ENCODE measurements at places on chromosomes 6 and 20.
A peak's percentile ranks its signal among the peaks of the same experiment; 100 is the strongest.

- no peak for DNase-seq
Observed at GRCh38 chr6:34194772-34195171, 41.9 kb upstream of the HMGA1 start.

DNA sequence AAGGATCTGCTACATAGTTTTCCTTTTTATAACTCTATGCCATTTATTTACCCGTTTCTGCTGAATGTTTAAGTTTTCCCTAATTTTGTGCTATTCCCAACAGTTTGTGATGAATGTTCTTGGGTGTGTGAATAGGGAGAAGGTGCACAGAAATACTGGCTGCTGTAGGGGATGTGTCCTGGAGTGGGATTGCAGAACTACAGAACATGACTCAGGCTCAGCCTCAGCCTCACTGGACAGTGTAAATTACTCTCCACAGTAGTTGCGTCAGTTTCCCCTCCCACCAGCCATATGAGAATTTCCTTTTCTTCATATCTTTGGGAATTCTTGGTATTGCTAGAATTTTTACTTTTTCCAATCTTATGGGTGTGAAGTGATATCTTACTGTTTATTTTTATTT lies 57.0 kb downstream of the SLX4IP start:
- DNase-seq, result no peak

DNA sequence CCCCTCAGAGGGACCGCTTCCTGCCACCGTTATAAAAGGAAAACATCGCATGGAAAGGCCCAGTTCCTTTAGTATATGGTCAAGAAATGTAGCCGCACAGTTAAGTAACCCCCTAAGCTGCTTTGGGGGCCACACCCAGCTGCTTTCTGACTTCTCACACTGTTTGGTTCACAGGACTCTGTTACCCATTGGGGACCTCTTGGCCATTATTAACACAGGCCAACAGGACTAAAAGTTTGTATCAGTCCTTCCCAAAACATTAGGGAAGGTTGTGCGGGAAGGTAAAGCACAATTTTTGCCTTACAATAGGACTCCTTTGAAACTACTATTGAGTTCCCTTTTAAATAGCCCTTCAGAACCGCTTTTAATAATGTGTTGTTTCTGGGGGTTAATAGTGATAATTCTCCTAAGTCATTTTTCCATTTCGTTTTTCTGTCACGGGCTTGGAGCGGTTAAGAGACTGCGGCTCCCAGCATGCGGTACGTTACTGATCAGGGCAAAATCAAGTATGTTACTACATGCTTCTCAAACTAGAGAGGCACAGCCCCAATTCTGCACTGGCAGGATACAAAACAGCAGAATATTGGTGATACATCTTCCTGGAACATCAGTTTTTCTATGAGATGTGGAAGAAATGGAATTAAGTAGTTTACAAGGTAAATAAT lies 668 bp upstream of the RPP40 start:
- DNase-seq, result no peak

DNA sequence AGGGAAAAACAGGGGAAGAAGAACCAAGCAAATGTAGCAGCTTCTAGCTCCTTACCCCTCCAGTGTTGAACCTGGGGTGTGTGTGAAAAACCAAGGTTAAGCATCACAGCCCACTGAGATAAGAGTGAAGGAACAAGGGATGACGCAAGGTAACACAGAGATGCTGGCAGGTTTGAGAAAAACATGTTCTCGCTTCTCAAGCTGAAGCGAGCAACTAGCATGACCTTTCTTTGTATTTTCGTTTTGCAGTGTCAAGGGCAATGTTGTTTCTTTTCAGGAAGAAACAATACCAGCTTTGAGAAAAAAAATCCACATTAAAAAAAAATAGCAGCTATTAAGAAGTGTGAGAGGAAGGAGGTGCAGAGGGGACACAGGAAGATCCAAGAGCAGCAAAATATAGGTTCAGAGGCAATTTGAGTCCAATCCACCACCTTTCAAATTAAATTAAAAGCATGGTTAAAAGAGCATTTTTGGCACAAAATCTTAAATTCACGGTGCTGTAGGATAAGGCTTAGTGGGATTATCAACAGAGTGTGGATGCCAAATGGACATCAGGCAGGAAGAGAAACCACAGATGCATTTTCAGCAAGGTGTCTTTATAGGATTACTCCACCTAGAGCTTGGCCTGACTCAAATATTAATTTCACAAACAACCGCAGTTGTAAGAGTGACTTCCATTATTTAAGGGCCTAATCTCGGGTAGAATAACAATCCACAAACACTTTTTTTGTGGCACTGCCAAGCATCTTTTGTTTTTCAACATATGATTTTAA lies 70.9 kb downstream of the SYNE1 start:
- no peak for DNase-seq

DNA sequence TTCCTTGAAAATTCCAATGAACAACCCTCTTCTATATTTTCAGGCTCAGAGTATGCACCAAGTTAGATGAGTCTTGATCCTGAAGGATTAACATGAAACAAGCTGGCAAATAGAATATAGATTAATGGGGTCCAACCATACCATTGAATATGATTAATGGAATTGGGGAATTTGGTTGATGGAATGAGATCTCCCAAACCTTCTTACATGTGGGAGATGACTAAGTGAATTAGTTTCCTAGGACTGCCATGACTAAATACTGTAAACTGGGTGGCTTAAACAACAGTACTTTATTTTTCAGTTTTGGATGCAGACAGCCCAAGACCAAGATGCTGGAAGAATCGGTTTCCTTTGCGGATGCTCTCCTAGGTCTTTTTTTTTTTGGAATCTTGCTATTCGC lies 347.0 kb downstream of the QKI start:
- DNase-seq, result no peak

GRCh38 chr6:140537834-140538705 lies 1163.6 kb upstream of the CITED2 start:
- DNase-seq, result no peak

DNA sequence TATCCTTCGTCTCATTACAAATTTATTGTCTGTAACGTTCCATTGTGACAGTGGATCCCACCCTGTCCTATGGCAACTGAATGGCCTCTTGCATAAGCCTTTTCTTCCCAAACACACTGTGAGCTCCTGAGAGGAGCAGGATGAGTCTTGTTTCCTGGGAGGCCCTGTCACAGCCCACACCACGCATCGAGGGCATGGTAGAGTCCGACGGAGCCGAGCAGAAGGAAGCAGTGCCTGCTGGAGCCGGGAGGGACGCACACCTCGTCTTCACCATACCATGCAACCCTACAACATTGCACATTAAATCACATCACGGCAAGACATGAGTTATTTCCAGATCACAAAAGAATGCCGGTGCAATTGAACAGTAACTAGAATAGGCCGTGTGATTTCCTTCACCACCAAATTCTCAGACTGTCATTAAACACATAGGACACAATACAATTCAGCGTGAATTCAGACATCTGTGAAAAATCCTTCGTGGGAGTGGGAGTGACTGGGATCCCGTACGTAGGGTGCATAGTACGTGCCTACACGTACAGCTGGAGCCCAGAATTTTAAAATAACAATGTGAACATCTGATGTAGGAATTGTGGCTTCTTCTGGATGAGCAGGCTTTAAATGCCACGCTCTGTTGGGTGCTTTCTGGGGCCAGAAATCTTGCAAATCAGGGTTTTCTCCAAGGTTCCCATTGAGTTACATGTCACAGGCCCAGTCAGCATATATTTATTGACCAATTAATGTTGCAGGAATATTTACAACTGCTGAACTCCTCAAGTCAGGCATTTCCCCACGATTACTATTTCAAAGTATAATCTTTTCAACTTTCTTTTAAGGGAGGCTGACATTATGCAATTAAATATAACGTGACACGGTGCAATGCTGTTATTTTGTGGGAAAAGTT lies 201.8 kb downstream of the TTLL2 start:
- no peak for DNase-seq

DNA sequence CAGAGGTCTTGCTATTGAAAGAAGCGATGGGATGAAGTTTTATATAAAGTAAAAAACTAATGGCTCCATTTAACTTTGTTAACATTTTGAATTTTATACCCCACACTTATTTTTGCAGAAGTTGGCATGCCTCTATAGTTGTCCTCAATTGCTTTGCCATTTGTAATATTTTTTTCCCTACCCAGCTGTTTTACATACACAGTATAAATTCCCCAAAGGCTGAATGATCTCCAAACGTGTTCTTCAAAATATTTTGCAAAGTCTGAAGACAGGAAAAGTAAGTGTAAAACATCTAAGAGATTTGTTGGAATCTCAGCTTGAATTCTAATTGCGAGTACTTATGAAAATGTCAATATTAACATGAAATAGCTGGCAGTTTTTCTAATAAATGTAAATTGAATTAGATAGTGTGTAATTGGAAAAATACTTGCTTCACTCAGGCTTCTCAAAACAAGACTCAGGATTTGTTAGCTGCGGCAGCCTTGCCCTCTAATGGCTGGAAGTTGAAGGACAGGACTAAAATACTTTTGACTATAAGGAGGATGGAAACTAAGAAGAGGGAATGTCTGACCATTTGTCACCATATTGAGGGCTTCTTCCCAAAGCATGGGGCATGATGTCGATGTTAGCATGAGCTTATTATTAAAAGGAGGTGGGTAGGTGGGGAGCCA lies 226.8 kb downstream of the UST start:
- no peak for DNase-seq

DNA sequence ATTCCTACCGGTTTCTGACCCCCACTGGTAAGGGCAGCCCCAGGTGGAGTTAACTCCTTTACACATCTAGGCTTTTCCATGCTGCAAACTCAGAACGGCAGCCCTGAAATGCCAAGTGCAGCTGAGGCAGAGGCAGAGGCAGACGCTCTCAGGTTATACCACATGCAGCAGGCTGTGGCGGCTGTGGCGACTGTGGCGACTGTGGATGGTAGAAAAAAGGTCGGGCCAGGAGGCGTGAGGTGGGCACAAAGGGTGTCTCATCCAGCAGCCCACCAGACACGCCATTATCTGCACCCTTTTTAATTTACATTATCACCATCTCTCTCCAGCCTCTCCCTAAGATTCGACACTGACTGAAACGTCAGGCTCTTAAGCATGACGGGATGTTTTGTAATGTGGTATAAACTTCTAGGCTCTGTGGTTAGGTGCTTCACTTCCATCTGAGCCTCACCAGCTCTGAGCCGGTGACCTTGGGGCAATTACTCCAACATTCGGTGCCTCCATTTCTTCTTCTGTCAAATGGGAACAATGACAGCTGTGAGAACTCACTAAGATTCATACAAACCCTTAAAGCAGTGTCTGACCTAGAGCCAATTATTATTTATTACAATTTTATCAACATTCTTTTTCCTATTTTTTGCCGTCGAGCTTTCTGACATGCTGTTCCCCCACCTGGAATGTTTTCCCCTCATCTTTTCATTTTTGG lies 8.2 kb downstream of the KIZ start:
- no peak for DNase-seq

DNA sequence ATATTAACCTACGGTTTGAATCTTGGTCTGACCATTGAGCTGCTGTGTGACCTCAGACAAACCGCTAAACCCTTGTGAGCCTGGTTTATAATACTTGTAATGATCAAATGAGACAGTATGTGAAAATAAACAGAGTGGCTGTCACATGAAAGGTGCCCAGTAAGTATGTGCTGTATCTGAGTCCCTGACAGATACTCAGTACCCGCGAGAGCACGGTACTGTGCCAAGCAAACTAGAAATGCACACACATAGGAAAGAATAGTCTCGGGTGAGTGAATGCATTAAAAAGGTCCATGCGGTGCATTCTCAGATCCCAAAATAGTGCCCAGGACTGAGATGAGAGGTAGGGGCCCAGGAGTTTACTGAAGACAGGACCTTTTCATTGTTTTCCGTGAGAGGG lies 93.3 kb downstream of the PPP1R14C start:
- DNase-seq, result no peak

- DNase-seq, result no peak
Observed at GRCh38 chr6:14619419-14619781, 501.8 kb downstream of the CD83 start.

GRCh38 chr20:46895906-46896242 lies 1.2 kb downstream of the EYA2 start:
- no peak for DNase-seq

DNA sequence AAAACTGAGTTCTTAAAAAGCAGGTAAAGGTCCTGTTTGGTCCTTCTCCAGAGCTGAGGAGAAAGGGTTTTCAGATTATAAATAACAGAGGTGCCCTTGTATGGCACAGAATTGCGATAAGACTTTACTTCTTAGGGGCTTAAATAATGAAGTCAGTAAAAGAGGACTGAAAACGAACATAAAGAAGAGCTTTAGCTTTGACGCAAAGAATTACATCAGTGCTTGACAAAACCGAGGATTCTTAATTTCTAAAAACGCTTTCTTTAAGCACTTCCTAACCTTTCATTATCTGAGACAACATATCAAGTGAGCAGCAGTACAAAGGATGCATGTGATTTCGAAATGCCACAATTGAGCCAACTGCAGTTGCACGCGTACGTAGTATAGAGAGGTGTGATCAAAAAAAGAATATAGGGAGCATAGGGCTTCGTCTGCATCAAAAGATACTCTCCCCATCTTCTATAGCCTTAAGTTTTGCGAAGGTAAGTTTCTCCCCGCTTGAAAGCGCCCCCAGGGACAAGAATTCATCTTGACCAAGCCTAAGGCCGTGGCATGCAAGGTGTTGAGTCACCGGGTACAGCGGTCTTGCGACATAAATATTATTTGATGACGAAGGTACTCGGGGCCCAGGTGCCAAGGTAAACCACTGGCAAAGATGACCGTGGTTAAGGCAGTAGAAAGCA lies 778 bp upstream of the LOC128125822 start:
- DNase-seq, result peak; percentile 23

- no peak for DNase-seq
Observed at GRCh38 chr6:111920578-111920977, 47.3 kb upstream of the FYN start.

Data from 8988T (cell line).